ENCODE measurements at places on chromosomes 1 and 21.

DNA sequence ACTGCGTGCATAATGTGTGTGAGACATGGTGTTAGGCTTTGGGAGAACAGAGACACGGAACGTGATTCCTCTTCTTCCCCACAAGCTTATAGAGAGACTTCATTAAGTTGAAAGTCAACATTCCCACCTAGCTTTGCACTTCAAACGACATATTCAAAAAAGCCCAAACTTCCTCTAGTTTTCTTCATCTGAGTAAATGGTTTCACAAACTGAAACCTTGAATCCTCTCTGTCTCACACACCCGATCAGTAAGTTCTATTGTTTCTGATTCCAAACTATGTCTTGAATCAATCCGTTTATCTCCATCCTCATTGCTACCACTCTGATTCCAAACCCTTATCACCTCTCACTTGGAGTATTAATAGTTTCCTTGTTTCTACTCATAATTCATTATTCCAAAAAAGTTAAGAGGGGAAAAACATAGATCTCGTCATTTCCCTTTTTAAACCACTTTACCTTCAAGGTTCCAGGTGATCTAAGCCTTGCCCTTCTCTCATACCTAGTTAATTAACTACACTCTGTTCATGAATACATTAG, 1.6 kb upstream of the METTL18 start:
- DNase-seq = no peak

DNA sequence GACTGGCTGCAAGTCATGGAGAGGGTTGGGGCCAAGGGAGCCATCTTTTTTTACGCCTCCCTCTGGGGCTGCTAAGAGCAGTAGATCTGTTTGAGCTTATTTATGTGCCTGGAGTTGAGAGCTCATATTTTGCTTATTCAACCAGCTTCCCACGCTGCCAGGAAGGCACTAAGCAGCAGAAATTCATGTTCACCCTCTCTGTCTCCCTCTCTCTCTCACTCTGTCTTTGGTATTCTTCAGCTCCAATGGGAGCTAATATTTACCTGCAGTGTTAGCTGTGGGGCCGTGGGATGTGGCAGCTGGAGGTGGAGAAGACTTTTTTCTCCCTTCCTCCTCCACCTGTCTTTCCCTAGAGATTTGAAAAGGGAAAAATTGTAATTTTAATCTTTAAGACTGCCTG, 26.8 kb upstream of the CACNA1E start:
- no peak for DNase-seq

- DNase-seq = no peak
Measured at GRCh38 chr1:116875391-116875790, 34.3 kb upstream of the PTGFRN start.

DNA sequence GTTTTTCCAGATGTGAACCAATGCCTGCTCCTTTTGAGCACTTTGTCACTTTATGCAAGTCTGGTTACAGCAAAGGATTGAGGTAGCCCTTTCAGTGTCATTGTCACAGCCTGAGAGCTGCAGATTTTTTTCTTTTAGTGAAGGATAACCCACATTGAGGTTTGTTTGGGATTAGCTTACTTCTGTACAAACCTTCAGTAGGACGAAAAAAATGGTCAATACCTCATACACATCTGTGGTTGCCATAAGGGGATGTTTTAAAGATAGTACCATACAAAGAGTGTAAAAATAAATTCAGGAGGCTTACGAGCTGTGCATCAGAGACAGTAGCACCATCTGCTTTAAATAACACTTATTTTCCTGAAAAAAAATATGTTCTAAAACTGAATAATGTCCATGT, 566.0 kb downstream of the AJAP1 start:
- no peak for DNase-seq

GRCh38 chr1:203072002-203072602, 13.7 kb downstream of the MYOG start:
- no peak for DNase-seq

- no peak for DNase-seq
Measured at GRCh38 chr1:15627343-15627988, 10.2 kb downstream of the DDI2 start.

DNA sequence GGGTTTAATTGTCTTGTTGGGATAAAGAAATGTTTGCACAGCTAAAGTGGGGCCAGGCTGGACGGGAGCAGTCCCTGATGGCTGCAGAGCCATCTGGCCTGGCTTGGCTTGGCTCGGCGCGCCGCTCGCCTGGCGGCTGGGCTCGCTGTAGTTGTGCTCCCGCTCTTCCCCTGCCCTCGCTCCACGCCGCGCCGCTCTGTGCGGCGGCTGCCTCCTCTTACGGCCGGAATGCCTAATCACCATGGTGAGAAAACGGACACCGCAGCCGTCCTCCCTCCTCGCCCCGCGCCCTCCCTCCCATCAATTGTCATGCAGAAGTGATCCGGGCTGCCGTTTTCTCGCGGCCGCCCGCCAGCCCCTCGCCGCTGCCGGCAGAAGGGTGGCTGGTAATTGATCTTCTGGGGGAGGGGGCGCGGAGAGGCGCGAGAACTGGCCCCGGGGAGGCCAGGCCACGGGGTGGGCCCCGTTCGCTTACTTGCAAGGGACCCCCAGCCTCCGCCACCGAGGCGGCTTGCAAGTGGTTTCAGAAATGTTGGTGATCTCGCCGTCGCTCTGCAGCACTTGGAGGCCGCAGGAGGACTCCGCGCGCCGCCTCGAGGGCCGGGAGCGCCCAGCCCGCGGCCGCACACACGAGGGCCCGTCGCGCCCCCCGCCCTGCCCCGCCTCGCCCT, 12.4 kb downstream of the RNF220 start:
- DNase-seq = no peak

GRCh38 chr1:218817691-218818465, 355.8 kb upstream of the LYPLAL1 start:
- DNase-seq = peak; percentile 40
